CD4-positive, alpha-beta T cell treated with Interleukin-4 for 1 hour (primary cell): ENCODE measurements at places on chromosomes 12 and 14.
A peak's percentile ranks its signal among the peaks of the same experiment; 100 is the strongest.

DNA sequence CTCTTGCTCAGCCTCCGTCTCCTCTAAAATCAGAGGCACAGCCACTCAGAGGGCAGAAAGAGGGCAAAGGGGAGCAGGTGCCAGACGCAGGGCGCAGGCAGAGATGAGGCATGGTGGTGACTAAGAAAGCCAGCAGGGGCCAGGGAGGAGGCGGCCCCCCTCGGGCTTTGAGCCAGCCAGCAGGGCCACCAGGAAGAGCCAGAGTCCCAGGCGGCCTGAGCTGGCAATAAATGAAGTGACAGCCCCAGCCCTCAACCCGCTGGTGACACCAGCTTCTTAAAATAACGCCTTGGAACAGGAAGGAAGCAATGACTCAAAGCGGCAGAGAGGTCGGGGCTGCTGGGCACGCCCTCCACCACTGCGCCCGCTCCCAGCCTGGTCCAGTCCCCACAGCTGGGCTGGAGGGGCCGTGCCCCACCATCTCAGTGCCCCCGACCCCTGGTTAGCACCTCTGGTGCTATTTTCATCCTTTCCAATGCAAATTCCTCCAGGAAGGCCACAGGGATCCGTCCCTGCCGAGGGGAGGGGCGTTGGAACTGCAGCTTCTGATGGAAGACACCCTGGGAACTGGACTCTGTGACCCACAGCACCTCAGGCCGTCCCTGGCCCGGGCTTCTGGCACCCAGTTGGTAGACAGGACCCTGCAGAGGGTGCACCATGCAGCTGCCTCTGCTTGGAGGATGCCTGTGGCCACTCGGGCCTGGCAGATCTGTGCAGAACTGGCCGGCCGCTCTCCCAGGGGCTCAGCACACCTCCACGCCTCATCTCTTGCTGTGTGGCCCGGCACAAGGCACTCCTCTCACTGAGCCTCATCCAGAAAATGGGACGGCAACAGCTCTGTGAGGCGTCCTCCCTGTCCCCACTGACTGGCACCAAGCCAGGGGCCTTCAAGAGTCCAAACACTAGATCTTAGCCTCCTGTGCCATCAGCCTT lies 113.7 kb downstream of the NCOR2 start:
- peak; percentile 91 for DNase-seq

DNA sequence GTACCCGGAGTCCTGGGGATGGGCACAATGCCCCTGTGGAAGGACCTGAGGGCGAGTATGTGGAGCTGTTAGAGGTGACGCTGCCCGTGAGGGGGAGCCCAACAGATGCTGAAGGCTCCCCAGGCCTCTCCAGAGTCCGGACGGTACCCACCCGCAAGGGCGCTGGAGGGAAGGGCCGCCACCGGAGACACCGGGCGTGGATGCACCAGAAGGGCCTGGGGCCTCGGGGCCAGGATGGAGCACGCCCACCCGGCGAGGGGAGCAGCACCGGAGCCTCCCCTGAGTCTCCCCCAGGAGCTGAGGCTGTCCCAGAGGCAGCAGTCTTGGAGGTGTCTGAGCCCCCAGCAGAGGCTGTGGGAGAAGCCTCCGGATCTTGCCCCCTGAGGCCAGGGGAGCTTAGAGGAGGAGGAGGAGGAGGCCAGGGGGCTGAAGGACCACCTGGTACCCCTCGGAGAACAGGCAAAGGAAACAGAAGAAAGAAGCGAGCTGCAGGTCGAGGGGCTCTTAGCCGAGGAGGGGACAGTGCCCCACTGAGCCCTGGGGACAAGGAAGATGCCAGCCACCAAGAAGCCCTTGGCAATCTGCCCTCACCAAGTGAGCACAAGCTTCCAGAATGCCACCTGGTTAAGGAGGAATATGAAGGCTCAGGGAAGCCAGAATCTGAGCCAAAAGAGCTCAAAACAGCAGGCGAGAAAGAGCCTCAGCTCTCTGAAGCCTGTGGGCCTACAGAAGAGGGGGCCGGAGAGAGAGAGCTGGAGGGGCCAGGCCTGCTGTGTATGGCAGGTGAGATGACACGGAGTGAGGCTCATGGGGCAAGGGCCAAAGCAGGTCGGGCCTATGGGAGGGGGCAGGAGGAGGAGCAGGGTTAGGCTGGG lies 4.5 kb downstream of the ARHGEF40 start:
- no peak for DNase-seq

DNA sequence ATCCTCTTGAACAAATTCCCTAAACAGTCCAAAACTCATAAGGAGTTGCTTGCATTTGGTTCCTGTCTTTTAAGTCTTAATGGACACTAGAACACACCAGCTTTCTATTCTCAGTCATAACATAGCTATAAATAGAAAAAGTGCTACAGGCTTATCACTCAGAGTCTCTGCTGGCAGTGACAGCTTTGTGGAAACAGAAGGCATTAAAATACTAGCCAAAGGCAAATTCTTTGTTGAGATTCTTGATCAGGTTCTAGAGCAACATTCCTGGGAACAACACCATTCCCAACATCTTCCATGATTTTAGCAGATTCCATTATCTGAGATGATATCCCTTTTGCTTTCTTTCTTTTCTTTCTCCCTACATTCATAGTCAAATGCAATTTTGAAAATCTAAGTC lies 207.7 kb upstream of the PLEKHG7 start:
- DNase-seq, result no peak

DNA sequence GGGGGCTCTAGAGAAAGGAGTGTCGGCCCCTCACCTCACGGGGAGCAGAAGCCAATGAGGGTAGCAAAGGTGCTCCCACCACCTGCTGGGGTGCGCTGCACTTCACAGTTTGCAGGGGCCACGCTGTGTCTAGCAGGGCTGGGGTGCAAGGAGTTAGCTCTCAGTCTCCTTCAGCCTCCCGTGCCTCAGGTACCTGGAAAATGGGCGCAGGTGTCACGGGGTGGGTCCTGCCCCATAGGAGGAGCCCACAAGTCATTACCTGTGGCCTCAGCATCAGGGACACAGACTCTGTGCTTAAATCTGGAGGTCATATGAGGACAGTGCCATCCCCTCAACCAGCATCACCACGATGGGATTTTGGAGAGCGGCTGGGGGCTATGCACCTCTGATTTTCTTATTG lies 326.7 kb downstream of the ADGRD1 start:
- DNase-seq, result no peak

DNA sequence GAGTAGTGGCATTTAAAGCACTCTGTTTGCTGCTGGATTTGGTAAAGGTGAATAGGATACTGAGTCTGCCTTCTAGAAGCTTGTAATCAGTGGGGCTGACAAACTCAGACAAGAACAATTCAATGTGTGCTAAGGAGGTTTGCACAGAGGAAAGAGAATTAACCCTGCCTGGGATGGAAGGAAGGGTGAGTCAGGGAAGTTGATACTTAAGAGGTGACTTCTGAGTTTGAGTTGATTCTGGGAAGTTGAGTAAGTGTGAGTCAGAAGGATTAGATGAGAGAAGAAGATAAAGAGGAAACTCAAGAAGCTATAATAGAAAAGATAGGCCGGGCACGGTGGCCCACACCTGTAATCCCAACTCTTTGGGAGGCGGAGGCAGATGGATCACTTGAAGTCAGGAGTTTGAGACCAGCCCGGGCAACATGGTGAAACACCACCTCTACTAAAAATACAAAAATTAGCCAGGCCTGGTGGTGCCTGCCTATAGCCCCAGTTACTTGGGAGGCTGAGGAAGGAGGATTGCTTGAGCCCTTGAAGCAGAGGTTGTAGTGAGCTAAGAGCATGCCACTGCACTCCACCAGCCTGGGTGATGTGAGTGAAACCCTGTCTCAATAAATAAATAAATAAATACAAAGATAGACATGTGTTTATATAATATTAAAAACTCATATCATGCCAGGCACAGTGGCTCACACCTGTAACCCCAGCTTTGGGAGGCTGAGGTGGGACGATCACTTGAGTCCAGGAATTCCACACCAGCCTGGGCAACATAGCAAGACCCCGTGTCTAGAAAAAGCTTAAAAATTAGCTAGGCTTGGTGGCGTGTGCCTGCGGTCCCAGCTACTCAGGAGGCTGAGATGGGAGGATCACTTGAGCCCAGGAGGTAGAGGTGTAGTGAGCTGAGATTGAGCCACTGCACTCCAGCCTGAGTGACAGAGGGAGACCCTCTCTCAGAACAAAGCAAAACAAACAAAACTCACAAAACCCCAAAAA lies 126.8 kb upstream of the CPM start:
- DNase-seq, result no peak

GRCh38 chr12:88432531-88433490 lies 147.5 kb downstream of the KITLG start:
- no peak for DNase-seq

DNA sequence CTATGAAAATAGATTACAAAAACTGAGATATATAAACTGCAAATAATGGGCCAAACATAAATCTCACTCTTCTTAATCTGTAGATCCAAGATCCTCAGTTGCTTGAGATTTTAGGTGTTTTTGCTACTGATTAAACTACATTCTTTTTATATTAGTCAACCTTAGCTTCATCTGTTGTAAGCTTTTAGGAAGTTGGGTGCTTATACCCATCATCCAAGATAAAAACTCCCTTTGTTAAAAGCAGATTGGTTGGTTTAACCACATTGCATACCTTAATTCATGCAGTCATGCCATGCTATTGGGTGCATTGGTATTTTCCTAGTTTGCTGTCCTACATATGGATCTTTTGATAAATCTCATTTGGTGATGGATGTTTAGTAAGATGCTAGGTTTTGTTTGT lies 46.2 kb upstream of the DIP2B start:
- DNase-seq, result no peak

DNA sequence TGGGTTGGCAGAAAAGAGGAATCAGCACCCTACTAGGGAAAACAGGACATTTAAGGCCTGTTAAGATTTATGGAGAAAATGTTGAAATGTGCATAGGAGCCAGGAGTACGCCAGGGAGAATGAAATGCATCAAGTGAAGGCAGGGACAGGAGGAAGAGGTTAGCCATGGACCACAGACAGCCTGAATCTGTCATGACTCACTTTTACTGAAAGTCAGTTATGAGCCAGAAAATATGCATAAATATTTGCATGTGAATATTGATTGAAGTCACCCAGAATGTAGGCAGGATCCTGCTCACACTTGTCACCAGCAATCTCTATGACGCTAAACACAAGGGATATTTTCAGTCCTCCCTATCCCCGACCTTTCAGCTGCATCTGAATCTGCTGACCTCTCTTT lies 25.1 kb upstream of the CDK17 start:
- DNase-seq, result no peak

DNA sequence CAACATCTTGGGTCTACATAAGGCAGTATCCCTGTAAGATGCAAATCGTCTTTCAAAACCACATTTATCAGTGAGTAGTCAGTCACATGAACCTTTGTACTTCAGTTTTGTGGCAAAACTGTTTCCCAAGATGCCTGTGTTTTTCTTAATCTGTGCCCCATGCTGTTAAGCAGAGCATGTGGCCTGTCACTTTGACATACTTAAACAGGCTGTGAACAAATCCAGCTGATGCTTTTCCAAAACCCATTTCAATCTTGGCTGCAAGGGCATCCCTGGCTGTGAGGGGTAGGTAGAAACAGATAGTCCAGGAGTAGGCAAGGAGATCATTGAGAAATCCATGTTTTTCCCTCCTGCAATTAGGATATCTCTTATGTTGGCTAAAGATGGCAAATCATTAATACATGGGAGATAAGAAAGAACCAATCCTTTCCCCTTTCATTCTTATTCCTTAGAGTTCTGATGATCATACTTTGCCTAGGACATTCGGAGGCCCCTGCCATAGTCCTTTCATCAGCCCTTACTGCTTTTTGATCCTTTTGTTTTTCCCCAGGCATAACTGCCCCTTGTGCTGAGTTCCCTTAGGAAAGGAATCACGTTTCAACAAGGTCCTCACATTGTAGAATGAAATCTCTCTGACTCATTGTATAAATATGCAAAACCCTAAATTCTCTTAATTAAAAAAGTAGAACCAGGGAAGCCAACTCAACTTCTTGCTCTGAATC lies 121.1 kb upstream of the EEA1 start:
- no peak for DNase-seq

GRCh38 chr14:104140463-104141331 lies 2.3 kb downstream of the KIF26A start:
- no peak for DNase-seq

GRCh38 chr12:98719515-98720504 lies 74.7 kb downstream of the APAF1 start:
- DNase-seq, result no peak

GRCh38 chr14:61246721-61247120 lies 34.4 kb downstream of the TMEM30B start:
- DNase-seq, result no peak

- DNase-seq, result no peak
Observed at GRCh38 chr12:68514807-68515411, 95.8 kb upstream of the RAP1B start.
